ENCODE measurements at places on chromosomes 1 and 21.

DNA sequence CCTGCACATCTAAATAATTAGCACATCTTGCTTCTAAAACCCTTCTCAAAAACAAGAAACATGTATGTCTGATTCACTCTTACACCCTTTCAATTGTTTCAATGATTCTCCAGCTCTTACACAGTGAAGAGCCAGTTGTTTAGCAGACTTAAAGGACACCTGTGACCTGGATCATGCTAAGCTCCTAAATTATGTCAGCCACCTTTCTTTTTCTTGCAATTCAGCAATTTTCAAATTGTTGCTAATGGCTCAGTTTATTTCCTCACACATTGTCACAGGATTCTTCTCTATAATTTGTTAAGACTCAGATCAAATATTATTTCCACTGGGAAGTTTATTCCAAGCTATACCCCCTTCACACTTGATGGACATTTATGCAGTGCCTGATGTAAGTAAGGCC lies 413.2 kb downstream of the PLA2G4A start:
- no peak for DNase-seq

DNA sequence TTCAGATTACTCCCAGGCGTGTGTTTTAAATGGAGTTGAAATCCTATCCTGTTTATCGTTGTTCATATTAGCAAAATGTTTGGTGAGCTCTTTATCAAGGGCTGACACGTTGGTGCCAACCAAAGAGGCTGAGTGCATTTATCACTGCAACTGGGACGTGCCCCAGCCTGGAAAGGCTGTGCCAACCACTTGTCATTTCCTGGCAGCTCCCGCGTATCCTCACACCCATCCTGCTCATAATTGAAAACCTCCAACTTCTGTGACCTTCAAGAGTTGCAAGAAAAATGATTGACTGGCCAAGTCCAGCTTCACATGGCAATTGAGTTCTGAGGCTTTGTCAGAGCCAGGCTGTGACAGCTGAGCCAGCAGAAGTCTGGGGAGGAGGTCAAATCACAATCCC lies 43.7 kb upstream of the KCNA3 start:
- no peak for DNase-seq

DNA sequence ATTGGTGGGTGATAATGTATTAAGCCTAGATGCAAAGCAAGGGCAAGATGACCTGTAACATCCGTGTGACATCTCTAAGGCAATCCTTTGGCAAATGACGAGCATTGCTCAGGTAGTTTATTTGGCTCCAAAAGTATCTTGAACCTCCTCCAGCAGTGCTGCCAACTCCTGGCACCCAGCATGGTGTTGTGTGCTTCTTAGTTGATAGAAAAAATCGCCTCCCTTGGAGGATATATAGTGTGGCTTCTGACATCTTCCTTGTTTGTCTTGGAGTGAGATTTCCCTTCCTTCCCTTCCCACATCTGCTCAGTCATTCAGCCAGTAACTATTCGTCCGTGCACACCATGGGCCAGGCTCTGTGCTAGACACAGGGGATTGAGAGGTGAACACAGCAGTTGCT lies 121.8 kb downstream of the TOMM20 start:
- no peak for DNase-seq

GRCh38 chr21:33959680-33960079 lies 44.1 kb upstream of the ATP5PO start:
- DNase-seq: no peak

- DNase-seq: peak; percentile 14
These were observed 76.1 kb upstream of the SLC2A1 start for GRCh38 chr1:43034778-43035177.

DNA sequence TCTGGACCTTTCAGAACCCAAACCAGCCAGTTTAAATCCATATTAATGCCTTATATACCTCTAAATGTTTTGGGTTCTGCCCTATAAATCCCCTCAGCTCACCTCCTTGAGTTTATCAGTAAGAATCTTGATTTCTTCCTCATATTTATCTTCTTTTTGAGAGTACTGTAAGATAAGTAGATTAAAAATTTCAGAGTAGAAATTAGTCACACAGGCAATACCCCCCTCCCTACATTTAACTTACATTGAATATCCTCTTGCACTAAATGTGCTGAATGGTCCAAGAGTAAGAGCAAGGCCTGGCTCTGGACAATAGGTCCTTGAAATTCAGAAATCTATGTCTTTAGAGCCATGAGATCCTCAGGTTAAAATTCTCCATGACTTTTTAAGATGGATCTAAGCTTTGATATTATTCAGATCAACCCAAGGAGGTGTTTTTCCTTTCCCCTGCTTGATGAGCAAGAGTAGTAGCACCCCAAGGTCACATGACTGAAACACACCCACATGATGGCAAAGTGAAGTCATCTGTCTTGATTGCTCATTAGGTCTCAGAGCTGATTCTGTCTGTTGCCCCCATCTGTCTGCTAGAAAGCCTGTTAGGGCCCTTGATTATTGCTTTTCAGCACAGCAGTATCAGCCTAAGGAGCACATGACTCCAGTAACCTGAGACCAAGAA lies 15.8 kb upstream of the NUP210L start:
- peak; percentile 24 for DNase-seq

DNA sequence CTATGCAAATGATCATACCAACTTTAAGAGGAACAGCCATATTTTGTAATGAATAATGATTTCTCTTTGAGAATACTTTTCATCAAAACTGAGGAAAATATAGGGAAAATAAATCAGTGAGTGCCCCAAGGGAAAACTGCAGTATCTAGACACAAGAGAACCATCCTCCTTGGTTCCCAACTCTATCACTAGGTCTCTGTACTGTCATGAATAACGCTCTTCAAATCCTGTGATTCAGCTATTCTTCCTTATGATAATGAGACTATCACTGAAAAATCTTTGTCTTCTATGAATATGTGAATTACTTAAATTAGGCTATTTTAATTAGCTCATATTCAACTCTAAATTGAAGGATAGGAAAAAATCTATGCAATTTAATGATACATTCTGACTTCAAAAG lies 2.3 kb downstream of the OR2L5 start:
- DNase-seq: no peak

DNA sequence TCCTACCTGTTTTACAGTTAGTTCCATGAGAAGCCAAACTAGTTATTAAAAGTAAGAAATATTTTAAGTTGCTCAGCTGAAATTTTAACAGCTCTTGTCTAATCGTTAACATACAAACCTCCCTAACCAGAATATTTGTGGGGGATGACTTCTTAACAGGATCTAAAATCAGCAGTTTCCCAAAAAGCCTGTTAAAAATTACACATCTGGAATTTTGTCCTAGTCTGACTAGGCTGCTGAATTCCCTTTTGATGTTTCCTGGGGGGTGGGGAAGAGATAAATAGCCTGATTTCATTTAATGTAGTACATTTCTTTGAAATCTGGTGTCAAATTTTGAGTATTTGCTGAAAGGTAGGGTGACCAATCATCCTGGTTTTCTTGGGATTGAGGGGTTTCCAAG lies 78.8 kb upstream of the ARHGAP29 start:
- no peak for DNase-seq

- DNase-seq: no peak
These were observed 2.3 kb downstream of the OBSCN start for GRCh38 chr1:228210076-228210651.

DNA sequence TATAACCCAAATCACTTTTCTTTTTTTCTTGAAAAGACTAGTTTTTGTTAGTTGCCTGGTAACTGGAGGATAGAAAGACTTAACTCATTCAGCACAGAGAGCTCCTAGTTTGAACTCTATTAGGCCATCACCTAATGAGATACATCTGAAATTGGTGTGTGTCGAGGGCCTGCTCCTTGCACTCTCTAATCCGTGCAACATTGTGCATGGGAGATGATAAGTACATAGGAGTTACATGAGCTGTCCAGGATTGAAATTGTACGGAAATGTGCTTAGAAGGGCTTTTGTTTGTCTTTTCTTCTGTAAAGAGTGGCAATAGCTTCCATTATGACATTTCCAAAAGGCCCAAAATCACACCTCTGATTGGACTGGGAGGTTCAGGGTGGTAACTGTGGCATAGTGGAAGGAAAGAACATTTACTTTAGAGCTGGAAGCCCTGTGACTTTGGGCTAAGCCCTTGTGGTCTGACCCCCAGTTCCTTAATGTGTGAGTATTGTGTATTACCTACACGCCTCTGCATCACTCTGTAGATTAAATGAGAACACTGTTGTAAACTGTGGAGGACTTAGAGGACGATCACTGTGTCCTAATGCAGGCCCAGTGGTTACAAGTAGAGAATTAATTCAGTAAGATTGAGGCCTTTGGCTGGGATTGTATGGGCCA lies 71.2 kb downstream of the FGGY start:
- no peak for DNase-seq

GRCh38 chr1:162621256-162621655 lies 11.0 kb upstream of the DDR2 start:
- no peak for DNase-seq

DNA sequence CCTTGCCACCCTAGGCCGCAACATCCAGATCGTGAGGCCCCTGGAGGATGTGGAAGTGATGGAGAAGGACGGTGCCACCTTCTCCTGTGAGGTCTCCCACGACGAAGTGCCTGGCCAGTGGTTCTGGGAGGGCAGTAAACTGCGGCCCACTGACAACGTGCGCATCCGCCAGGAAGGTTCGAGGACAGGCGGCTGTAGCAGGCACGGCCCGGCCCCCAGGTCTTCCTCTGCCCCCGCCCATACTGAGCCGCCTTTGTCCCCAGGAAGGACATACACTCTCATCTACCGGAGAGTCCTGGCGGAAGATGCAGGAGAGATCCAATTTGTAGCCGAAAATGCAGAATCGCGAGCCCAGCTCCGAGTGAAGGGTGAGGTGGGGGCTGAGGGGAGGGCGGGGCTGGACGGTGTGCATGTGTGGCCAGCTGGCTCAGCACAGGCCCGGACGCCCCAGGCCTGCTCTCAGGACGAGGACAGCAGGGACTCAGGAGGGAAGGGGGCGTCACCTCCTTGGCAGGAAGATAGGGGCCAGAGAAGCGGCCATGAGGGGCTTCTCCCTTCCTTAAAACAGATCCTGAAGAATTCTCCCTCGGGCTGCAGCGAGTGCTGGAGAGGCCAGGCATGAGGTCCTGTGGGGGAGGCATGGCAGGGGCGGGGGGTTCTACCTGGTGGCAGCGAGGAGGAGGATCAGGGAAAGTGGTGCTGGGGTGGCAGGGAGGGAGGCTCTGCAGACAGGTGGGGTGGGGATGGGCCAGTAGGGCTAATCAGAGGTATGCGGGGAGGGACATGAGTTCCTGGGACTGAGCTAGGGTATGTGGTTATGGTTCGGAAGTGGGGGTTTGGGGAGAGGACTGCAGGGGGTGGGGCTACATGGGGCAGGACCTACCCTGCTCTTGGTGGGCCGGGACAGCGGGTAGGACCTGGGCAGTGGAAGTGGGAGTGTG lies 69.9 kb downstream of the OBSCN start:
- no peak for DNase-seq

GRCh38 chr1:59511476-59512465 lies 214.9 kb downstream of the FGGY start:
- no peak for DNase-seq

- DNase-seq: no peak
These were observed 332 bp downstream of the KCNJ6 start for GRCh38 chr21:37915941-37916309.

DNA sequence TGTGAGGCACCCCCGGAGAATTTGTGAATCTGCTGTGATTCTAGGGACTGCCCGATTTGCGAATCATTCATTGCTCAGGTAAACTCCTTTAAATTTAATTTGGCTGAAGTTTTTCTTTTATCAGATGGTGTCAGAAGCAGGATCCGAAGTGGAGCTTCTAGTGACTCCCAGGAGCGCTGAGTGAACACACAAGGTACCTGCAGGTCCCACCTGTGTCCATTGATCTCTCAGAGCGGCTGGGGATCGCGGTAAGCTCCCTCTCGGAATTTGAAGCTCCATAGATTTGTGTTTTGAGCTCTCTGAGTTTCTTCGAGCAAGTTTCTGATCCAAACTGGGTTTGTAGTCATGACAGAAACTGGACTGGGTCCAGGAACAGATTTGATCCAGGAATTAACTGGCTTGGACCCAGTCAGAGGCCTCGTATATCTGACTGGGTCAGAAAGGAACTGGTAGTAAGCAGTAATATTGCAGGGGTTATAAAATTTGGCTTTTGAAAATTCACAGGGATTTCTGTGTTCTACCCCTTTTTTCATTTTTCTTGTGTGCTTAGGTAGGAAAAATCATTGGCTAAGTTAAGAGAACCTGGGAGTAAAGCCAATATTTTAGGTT lies 56.2 kb upstream of the EDEM3 start:
- no peak for DNase-seq

DNA sequence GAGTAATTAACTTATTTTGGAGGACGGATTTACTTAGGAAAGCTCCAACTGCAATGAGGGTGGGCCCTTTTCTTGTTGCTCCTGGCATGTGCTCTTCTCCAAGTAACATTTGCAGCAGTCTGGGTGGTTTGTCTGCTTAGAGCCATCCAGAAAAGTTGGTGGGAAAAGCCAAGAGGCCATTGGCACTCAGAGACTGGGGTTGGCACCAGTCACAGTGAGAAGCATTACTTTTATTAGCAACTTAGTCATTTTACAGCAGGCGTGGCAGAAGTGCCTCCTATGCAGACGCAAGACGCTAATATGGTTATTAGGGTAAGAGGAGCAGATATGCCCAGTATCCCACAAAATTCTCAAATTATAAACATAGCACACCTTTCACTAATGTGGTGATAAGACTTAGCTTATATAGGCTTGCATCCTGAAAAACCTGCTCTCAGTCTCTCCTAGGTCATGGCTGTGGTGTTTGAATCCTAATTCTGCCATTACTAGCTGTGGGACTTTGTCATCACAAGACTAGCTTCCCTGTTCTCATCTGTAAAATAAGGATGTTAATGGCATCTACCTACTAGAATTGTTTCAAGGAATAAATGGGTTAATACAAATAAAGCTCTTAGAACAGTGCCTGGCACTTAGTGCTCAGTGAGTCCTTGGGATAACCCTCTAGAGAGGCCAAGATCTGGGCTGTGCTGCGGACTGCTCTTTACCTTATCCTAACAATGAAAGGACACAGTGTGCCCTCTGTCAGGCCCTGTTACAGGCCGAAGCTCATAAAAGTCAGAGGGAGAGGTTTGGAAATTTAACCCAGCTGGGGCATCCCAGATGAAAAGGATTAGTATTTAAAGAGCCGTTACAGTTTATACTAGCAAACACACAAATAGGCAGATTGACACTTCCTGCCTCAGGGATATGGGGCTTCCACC lies 154.6 kb downstream of the ROR1 start:
- DNase-seq: no peak

- no peak for DNase-seq
These were observed 212.8 kb downstream of the FMN2 start for GRCh38 chr1:240304466-240304865.

DNA sequence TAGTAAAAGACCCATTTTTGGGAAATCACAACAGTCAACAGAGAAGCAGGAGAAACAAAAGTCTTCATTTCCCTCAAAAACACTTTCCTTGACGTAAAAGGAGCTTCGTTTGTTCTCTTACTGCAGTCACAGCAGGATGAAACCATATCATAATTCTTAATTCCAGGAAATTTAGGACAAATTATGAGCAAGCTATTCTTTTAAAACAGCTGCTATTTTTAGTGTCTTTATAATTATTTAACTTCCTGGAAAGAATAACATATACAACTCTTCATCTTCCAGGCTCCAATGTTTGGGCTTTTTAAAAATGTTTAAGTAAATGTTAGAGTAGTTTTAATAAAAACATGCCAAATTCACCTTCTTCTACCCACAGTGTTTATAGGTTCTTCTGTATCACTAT lies 563.5 kb downstream of the LTN1 start:
- no peak for DNase-seq
